ENCODE measurements at places on chromosomes 12 and 14.

GRCh38 chr12:112782943-112783342, 8.6 kb upstream of the RPH3A start:
- DNase-seq = no peak

DNA sequence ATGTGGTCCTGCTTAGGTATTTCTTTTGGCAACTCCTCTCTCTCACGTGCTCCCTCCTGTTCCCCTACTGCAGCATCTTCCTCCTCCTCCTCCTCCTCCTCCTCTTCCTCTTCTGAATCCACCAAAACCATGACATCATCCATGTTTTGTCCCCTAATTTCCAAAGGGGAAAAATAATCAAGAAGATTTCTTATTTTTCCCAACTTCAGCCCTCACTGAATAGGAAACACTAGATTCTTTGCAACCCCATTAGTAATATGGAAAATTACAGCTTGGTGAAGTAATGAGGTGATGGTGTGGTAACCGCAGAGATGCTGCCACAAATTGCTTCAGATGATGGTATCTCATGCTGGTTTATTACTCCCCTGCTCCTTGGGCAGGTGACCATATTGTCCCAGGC, 7.5 kb upstream of the WSB2 start:
- DNase-seq = no peak

DNA sequence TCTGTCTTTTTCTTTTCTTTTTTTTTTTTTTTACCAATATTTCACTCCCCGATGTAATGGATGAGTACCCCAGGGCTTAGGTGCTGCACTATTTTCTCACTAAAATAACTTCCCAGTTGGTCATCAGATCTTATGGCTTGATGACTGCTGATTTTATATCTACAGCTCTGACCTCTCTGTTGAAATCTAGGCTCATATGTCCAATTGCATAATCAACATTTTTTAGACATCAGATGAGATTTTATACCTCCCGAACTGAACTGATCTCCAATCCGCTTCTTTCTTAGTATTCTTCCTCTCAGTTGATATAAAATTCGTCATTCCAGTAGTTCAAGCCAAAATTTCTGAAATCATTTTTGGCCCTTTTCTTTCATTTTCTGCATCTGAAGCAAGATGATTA, 1236.5 kb downstream of the SLC16A7 start:
- no peak for DNase-seq

DNA sequence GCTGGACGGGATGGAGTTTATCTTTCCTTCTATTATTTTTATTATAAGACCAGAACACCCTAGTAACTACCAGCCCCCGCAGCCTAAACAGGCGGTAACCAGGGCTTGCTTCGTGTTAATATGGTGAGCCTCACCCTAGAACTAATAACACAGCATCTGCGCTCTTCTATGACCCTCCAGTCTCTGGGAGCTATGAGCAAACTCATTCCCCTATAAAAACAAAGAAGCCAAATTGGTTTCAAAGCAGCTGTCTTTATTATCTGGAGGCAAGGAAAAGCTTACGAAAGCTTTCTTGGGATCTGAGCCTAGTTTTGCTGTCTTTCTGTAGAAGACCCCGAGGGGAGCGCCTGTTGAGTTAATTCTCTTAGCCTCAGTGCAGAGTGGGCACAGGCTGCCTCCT, 85.0 kb downstream of the TBX5 start:
- DNase-seq = no peak

DNA sequence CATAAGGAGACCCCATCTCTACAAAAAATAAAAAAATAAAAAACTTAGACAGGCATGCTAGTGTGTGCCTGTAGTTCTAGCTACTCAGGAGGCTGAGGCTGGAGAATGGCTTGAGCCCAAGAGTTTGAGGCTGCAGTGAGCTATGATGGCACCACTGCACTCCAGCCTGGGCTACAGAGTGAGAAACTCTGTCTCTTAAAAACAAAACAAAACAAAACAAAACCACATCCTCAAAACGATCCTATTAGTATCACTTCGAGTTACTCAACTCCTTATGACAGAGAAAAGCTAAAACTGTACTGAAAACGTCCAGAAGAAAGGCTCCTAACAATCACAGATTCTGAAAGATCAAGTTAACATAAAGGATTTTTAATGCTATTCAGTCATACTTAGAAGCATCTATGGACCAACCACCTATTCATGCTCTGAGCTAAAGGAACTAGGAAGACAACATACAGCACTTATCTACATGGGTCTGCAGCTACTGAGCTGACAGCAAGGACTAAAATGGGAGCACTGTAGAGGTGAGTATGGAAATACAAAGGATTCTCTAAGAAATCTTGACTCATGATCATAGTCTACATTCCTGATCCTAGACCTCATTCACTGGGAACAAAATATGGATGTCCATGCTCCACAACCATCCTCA, 75.3 kb upstream of the DUSP6 start:
- no peak for DNase-seq

- DNase-seq = no peak
Observed at GRCh38 chr12:78002878-78003277, 172.2 kb downstream of the NAV3 start.

DNA sequence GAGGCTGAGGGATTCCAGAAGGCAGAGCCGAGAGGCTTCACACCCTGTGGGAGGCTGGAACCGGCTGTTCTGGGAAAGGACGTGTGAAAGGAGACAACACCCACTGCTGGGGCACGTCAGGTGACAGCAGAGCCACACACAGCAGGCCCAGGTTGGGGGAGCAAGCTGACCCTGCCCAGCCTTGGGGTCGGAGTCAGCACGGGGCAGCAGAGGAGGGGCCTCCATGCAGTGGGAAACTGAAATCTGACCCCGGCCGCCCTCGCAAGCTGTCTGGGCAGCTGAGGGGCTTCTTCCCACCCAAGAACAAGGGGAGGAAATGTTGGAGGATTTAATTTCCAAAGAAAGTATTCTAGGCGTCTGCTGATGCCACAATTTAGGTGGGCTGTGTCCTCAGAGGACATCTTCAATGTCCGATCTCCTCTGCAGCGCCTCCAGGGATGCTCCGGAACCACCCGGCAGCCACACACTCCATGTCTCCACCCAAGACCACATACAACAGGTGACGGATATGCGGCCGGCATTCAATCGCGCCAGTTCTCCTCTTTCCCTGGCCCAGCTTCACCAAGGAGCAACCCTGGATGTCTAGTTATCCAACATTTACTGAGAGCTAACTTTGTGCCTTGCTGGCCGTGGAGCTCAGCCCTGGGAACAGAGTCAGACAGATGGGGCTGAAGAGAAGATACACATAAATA, 30.7 kb downstream of the SNRNP35 start:
- no peak for DNase-seq

- no peak for DNase-seq
Observed at GRCh38 chr14:55451398-55451797, 11.0 kb upstream of the TBPL2 start.

DNA sequence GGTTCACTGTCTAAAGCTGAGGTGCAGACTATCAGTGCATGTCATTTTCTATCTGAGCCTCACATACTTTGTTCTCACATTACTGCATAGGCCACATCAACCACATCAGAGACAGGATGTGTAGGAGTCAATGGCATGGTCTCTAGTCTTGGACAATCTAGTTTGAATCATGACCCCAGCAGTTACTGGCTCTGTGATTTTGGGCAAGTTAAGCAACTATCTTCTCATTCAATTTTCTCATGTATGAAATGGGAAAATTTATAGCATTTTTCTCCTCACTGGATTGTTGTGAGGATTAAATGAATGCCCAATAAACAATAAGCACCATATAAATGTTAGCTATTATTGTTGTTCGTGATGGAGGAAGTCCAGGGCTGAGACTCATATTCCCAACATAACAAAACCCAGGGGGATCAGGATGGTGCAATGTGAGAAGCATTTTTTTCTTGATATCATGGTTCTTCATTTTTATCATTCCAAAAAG, 432.6 kb downstream of the LRIG3 start:
- no peak for DNase-seq

- no peak for DNase-seq
Observed at GRCh38 chr12:67425394-67425793, 156.2 kb downstream of the CAND1 start.

GRCh38 chr12:98543701-98544100, 28.3 kb downstream of the TMPO start:
- no peak for DNase-seq

DNA sequence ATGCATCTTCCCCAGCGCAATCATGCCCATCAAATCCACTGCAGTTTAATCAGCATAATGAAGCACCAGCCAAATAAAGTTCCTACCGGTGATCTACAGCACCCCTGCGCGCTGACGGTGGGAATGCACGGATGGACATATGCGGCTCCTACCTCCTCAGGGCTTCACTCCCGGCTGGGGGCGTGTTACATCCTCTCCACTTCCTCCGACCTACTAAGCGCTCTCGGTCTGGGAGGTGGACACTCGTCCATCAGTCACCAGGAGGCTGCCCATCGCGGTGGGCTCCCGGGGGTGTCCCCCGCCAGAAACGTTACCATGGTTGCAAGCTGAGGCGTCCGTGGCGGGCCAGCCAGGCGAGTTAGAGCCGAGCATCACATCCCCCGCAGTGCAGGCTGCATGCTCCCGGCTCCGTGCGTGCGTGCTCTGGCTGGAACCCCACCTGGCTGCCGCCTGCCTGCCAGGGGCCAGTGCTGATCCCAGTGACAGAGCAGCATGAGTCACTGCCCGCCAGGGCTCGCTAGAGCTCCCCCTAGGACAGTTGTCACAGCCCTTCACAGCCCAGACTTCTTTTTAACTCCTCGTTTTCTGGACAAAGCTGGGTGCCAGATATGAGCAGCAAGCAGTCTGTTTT, 73.0 kb downstream of the CIT start:
- peak; percentile 7 for DNase-seq

DNA sequence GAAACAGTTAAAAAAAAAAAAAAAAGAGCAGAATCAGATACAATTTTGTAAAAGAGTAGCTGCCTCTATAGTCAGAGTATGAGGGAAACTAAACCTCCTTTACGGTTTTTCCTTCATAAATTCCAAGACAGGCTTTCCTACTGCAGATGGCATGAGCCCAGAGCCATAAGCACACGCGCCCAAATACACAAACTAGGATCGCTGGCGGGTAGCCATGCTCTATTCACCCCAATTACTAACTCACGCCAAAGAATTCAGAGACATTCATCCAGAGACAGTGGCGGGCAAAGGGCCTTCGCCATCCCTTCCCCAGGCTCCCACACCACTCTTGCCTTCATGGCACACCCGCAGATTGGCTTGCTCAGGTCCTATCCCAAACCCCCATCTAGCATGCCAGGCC, 48.2 kb downstream of the MOK start:
- DNase-seq = no peak

- no peak for DNase-seq
Observed at GRCh38 chr12:10082117-10082874, 16.5 kb downstream of the CLEC1A start.

DNA sequence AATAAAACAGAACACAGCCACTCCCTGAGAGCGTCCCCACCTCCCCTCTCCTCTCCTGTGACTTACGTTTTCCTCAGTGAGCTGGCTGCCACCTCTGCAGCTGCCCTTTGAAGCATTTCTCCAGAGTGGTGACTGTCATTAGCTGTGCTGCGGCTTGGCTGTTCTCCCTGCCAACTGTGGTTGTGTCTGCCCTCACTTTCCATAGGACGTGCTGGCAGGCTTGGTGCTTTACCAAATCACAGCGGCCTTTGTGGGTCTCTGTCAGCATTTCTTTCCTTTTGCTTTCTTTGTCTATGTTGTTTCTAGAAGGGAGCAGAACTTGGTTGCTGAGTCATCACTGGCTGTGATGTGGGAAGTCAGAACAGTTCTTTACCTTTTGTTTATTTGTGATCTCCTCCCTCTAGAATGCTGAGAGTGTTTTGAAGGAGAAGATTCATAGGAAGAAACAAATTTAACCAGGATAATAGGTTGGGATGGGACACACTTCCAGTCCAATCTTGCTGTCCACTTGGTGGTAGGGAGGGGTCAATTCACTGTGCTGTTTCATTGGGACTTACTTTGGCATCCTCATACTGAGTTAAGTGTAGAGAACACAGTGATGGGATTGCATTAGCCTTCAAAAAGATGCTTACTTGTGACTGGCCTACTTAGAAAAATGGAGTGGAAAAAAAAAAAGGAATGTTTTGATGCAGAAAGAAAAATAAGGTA, 88.2 kb downstream of the TMX1 start:
- peak; percentile 22 for DNase-seq

DNA sequence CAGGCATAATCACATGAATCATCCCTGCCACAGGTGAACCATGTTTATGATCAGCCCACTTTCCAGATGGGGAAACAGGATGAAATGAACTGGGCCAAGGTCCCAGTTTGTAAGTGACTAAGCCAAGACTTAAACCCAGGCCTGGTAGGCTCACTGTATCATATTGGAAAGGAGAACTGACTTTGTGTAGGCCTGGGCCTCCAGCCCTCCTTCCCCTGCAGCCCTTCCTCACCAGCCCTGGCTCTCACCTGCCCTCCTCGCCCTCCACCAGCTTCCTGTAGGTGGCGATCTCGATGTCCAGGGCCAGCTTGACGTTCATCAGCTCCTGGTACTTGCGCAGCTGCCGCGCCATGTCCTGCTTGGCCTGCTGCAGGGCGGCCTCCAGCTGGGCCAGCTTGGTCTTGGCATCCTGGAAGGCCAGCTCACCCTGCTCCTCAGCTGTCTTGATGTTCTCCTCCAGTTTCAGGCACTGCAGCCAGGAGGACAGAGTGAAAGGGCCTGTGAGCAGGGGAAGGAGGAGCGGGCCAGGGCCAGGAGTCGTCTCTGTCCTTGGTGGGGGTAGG, 19.8 kb downstream of the KRT80 start:
- DNase-seq = no peak

DNA sequence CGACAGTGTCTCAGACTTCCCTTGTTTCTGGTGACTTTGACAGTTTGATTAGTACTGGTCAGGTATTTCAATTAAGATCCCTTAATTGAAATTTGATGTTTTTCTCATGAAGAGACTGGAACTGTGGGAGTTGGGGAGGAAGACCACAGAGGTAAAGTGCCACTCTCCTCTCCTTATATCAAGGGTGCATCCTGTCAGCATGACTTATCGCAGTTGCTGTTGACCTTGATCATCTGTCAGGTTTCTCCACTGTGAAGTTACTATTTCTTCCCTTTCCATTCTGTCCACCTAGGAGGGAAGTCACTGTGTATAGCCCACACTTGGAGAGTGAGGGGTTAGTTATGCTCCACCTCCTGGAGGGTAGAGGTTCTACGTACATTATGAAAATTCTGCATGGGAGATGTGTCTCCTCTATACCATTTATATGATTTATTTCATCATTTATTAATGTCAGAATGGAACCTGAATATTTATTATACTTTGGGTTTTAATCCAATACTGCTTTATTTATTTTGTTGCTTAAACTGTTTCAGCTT, 40.3 kb upstream of the SMOC1 start:
- DNase-seq = no peak
